Stimulated activated CD8-positive, alpha-beta memory T cell treated with anti-CD3 and anti-CD28 coated beads, Interleukin-7, amount 100 ng/mL, for 4 hours (primary cell): ENCODE measurements at places on chromosomes 12 and 14.

- no peak for DNase-seq
These were observed at the start of gene NID2 for GRCh38 chr14:52068615-52069306. Gene NID2, minus strand, starts transcription at chr14:52069059. Its CDS starts 65 bp downstream, at chr14:52068994.

DNA sequence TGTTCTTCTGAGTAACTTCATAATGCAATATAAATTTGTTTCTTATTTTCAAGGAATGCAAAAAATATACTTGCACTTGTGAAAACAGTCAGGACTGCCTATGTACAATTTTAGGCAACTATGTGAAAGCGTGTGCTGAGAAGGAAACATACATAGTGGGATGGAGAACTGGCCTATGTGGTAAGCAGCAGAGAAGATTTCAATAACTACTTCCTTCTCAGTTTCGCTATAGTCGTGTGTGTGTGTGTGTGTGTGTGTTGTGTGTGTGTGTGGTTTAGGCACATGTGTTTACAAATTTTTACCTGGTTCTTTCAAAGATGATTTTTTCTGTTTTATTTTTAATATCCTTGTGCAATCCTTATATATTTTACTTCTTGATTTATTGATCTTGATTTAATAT lies 211.8 kb downstream of the LRRK2 start:
- DNase-seq = no peak

GRCh38 chr12:80235944-80236343 lies 136.6 kb downstream of the OTOGL start:
- no peak for DNase-seq

DNA sequence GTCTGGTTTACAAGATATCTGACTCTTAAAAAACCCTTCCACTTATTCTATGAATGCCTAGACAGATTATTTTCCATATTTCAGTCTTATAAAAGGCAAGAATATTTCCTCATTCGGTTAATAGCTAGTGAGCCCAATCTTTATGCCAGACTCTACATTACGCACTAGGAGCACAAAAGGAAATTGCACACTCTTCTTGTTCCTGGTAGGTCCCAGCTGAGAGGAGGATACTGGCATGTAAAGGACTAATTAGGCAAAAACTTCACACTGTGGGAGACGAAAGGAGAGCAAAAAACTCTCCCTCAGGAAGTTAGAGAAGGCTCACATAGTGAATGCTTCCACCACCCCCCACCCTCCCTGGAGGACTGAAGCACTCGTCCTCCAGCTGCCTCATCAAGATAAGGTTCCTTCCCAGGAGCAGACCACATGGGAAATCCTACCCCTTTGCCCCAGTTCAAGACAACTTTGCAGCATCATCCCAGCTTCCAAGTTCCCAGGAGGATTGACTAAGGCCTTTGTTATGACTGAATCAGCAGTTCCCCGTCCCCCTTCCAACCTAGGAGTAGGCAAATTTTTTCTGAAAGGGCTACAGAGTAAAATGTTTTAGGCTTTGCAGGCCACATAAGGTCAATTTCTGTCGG lies 14.5 kb downstream of the CAPZA3 start:
- DNase-seq = no peak

GRCh38 chr12:121550974-121551634 lies 29.7 kb downstream of the KDM2B start:
- DNase-seq = no peak

- DNase-seq = no peak
These were observed 480.2 kb upstream of the FBXO33 start for GRCh38 chr14:39912192-39913100.

- no peak for DNase-seq
These were observed 31.8 kb downstream of the PPM1H start for GRCh38 chr12:62903151-62903550.

GRCh38 chr14:37595809-37596621 lies 586 bp downstream of the TTC6 start:
- DNase-seq = peak; percentile 34

DNA sequence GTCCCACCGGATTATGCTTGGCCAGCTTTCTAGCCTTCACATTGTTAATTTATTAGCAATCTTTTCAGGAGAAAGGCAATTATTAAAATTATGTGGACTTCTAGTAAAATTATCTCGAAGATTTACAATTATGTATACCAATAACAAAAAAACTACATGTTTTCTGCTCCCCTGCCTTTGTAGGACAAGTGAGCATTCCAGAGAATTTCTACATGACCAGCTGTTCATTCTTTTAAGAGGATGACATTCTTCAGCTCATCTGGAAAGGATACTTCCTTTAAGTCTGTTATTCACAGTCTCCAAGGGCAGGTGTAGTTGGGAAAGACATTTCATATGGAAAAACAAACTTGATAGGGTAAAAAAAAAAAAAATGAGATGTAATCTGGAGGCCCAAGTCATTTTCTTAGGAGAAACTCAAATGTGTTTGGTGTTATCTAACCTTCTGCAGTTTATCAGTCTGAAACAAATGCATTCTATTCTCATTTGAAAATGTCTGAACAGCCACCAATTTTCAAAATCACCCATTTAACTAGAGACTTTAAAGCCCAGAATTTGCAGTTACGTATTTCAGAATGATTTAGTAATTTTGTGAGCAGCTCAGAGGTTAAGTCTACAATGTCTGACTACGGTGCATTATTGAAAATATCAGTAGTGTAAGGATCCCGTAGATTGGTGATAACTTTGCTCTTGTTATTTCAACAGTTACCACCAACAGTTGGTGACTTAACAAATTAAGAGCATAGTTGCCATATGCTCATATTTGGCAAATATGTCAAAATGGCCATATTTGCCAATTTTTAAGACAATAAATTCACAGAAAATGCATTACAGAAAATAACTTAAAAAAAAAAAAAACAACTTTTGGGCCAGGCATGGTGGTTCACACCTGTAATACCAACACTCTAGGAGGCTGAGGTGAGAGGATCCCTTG lies 1.8 kb upstream of the PHLDA1 start:
- DNase-seq = no peak

- DNase-seq = no peak
These were observed 3.0 kb downstream of the SETD1B start for GRCh38 chr12:121806546-121807423.

DNA sequence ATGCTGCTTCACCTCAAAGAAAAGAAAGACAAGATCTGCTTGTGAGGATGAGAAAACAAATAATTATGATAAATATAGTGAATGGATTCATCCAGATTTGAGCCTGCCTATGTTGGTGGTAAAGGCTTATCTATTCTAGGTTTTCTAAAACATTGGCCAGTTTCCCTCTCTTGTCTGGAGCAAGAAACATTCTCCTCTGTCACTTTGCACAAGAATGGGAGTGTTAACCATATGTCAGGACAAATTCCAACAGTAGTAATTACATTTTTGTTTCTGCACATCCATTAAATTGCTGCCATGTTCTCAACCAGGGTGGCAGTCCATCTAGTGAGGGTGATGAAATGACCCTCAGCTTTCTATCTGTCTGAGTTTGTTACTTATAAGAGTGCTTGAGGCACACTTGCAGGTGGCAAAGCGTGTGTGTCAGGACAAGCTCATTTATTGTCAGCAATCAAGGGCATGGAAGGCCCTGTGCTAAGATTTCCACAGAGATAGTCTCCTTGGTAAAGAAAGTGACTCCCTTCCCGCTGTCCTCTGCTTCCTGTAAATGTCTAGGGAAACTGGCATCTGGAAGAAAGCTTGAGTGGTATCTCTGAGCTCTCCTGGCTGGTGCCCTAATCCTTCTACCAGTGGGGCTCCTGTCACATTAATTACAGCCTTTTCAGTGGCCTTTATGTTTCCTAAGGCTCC lies 502.1 kb upstream of the FLRT2 start:
- DNase-seq = no peak

DNA sequence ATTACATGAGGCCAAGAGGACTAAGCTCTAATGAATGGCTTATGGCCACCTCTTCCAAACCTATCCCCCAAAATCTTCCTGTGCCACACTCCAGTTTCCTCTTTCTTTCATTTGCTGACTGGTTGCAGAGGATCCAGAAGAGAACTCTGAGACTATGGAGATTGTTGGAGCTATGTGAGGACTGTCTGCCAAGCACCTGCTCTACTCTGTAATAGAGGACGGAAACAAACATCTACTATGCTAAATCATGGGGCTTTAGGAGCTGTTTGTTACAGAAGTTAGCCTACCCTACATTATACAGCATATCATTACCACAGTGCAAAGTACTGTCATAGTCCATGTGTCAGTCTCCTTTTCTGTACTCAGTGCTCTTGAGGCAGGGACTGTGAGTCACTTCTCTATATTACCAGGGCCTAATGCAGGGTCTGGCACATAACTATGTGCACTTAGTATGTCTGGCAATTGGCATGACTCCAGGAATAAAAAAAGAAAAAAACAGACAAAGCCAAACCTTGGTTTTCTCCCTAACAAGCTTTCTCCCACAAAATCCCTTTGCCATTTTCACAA lies 95.1 kb downstream of the RPAP3 start:
- DNase-seq = no peak

DNA sequence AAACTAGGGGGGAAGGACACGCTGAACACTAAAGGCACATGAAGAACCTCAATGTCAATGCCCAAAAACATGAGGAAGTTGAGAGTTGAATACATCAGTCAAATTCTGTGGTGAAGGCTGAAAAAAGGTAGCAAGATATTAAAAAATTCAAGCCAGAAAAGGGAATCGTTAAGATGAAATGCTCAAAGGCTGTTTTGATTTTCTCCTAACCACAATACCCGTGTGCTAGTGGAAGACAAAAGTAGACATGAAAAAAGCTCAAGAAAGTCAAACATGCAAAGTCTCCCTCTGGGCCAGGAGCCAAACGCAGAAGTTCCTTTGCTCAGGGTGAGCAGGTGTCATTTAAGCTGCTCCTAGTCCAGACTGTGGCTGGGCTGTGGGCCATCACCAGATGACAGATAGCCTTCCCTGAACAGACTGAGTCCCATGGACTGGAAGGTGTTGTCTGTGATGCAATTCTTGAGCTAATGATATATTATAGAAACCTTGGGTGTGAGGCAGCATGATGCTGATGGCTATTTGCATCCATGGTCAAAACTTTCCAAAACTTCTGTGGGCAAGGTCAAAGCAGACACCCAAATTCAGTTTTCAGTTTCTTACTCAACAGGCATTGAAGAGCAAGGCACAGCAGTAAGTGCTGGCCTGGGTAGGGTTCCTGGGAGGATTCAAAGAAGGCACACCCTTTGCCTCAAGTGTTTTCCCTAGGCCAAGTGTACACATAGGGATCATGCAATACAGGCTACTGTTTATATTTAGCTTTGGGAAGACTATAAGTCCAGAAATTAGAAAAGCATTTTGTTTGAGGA lies 81.6 kb downstream of the MYRFL start:
- no peak for DNase-seq

DNA sequence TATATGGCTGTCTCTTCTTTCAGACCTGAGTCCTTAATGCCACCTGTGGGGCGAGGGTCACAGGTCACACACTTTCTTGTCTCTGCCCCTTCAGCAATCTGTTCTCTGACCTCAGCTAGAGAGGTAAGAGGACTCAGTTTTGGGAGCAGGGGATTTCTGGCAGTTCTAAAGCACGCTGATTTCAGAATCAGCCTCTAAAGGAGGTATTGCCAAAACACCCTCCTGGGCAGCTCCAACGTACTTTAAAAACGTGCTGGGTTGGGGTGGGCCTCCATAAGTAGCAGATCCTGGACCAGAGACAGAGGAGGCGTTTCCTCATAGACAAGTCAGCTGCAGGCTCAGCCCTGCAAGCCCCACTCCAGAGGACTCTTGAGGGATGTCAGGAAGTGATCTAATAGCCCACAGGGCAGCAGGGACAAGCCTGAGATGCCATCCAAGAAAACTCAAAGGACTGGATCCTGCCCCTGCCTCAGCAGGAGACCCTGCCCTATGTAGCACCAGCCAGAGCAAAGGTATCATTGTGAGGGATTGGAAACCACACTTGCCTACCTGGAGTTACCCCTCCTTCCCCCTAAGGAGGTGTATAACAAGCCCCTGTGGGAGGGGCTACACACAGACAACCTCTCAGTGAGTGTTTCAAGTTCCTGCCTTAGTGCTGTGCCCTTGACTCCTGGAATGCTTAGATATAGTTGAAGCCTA lies 8.5 kb downstream of the CTDSP2 start:
- no peak for DNase-seq

DNA sequence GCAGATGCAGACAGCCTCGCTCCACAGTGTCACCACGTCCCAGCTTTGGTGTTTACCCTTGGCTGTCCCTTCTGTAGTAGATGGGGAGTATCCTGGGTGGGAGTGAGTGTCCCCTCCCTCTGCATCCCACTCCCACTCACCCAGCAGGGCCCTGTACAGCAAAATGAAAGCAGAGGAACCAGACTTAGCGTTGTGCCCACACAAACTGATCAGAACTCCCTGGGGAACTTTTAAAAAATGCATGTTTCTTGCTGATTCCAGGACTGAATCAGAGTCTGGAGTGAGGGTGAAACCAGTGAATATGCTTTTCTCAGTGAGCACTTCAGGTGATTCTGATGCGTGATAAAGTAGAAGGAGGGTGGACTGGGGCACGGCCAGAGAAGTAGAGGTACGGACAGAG lies 2.9 kb downstream of the ACVRL1 start:
- DNase-seq = no peak

DNA sequence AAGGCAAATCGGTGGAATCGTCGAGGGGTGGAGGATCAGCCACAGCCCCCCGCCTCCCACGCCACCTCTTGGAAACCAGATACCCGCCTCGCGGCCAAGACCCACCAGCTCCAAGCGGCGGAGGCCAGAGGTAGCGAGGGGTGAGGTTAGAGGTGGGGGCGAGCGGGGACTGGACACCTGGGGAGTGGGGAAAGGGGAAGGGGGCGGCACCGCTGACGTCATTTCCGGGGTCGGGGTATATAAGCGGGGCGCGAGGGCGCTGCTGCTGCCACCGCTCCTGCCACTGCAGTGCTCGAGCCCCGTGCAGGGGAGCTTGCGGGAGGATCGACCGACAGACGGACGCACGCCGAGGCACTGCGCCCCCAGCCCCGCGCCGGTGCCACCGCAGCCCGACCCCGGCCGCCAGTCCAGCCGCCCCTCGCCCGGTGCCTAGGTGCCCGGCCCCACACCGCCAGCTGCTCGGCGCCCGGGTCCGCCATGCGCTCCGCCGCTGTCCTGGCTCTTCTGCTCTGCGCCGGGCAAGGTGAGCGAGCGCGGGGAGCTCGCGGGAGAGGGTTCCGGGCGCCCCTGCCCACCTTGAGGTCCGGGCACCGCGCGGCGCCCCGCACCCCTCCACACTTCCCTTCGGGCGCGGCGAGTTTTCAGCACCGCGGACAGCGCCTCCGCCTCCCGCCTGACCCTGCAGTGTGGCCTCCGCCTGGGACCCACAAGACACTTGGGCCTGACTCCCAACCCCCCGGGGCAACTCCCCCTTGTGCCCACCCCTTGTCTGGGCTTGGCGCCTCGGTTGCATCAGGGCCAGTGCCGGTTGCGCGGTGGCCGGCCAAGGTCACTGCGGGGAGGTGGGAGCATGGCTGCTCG lies at the start of gene CHGA:
Gene CHGA, plus strand, starts transcription at position 268 of the 861 bp plus-strand sequence. Its CDS starts 210 bp downstream, at position 478.
- peak; percentile 13 for DNase-seq

GRCh38 chr12:49649892-49650291 lies 26.5 kb downstream of the PRPF40B start:
- DNase-seq = no peak

DNA sequence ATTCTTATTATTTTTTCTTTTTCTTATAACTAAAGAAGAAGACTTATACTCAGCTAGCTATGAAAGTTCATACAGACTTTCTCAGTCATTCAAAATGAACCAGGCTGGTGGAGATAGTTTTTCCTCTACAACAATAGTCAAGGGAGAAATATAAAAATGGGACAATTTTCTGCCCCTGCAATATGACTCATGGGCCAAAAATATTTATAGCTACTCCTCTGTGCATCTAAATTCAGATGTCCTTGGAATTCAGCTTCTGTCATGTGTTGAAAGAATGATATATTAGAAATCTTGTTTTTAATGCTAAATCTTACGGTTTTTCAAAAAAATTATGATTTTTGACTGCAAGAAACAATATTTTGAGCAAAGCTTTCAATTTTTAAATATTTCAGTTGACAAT lies 237.2 kb upstream of the SYT10 start:
- DNase-seq = no peak
